ENCODE measurements at places on chromosomes 5 and 9.

GRCh38 chr5:135508496-135509005 lies 27.2 kb downstream of the NEUROG1 start:
- DNase-seq: no peak

DNA sequence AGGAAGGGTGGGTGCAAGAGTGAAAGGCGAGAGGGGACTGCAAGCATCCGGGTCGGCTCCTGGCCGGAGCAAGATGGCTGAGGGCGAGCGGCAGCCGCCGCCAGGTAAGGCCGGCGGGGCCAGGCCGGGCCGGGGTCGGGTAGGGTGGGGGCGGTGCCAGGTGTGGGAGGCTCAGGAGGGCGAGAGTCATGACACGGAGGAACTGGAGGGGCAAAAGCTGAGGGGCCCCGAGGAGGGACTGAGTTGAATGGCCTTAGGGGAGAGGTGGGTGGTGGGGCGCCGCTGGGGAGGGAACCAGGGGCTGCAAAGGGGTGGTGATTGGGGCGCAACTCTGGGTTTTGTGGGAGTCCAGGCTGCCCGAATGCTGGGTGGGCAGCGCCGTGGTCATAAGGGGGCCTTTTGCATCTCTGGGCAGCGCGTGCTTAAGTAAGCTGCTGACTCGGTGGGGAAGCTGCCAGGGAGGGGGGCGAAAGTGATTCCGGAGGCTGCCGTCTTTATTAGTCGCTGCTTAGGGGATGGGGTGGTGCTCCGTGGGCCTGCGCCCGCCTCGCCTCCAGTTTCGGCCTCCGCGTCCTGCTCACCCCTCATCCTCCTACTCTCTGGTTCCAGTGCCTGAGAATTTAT lies 425 bp downstream of the PTPA start:
- no peak for DNase-seq

DNA sequence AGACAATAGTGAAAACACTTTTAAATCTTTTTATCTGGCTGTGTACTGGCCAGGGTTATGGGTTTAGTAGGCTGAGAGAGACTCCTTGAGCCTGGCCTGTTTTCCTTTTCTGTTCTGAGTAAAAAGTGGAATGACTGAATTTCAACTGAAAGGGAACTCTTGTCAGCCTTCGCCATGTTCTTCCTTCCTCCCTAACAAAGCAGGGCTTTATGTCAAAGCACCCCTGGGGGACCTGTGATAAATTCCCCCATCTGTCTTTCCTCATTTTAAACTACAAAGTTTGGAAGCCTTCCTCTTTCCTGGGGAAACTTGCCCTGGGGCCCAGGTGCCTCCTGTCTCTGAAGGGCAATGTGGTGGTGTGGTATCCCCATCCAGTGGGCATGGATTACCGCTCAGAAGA lies 29.7 kb downstream of the LARP1 start:
- DNase-seq: no peak

DNA sequence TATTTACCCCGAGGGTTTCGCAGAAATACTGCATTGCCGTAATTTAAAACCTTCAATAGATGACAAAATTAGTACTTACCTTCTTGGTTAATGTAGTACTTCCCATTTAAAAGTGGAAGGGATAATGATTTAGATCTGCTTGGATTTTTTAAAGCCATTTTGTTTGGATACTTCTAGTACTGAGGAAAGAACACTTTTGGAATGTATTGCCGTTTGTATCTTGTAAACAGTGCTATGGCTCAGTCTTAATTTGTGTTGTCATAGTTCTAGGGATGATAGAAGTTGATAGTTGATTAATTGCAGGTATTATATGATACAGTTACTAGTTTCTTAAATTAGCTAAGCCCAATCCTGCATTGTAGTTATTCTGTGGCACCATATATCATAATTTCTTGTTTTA lies 33.1 kb downstream of the TNPO1 start:
- DNase-seq: no peak

DNA sequence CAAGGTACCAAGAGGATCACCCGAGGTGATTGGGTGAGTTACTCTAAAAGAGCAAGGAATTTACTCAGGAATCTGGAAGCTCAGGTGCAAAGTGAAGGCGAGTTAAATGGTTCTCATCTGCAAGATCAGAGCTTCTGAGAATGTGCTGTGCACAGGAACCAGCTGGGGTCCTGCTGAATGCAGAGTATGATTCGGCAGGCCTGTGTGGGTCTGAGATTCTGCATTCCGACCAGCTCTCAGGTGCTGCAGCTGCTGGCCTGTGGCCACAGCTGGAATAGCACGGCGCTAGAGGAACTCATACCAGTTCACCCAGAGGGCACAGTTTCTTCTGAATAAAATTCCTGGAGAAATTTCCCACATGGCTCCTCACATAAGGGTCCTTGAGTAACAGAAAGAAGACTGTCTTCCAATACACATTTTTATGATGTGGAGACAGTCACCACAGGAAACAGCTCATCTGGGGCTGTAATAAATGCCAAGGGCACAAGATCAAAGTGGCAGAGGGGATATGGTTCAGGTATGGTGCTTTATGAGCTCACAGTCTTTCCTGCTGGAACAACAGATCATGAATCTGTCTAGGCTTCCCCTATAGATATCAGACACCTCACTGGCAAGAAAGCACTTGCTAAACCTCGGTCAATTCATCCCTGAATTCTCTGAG lies 83.9 kb downstream of the PTPN3 start:
- no peak for DNase-seq

- DNase-seq: no peak
These were observed 61.7 kb downstream of the HMCN2 start for GRCh38 chr9:130327070-130327780.

GRCh38 chr5:78758169-78758839 lies 109.7 kb upstream of the LHFPL2 start:
- no peak for DNase-seq

DNA sequence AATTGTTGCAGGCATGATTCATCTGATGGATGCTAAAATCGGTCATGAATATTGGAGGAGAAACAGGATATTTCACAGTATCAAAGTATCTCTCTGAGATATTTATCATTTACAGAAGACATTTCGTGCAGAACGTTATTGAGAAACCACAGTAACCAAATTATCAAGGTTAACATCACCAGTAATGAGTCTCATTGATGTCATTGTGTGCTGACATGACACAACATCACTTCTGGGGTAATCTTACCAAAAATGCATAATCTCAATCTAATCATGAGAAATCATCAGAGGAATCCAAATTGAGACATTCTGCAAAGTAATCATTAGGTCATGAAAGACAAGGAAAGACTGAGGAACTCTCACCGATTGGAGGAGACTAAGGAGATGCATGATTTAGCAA lies 42.7 kb downstream of the C5orf22 start:
- no peak for DNase-seq

- DNase-seq: no peak
These were observed 1785.1 kb downstream of the MAT2B start for GRCh38 chr5:165290535-165290934.

DNA sequence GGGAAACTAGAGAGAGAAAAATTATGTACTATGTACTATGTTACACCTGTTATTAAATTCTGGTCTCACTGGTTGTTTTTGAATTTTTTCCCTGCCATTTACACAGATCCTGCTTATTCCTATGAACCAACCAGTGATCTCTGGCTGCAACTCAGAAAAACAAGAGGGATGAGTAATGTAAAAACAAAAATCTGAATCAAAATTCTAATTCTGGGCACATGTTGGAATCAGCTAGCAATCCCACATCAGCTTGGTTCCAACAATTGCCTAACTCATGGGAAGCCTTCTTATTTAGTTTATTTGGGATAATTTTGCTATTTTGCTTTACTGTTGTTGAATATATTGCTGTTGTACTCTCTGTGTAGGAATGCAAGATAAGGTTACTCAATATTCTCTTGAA lies 78.3 kb downstream of the PLK2 start:
- DNase-seq: no peak

DNA sequence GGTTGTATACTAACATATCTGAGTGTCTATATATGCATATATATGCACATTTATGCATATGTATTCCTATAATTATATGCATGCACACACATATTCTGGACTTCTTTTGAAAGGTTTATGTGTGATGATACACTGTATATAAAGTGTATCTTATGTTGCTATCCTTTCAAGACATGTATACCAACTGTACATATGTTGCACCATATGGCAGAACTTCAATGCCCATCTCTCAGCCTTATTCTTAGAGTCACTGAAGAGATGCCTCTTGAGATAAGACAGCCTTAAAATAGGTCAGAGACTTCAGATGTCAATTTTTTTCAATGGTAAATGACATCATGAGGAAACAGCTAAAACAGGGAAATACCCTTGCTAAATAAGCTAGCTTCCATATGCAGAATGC lies 461.4 kb downstream of the SPATA31D1 start:
- no peak for DNase-seq

GRCh38 chr5:154642499-154643245 lies 112.5 kb upstream of the LARP1 start:
- DNase-seq: no peak

DNA sequence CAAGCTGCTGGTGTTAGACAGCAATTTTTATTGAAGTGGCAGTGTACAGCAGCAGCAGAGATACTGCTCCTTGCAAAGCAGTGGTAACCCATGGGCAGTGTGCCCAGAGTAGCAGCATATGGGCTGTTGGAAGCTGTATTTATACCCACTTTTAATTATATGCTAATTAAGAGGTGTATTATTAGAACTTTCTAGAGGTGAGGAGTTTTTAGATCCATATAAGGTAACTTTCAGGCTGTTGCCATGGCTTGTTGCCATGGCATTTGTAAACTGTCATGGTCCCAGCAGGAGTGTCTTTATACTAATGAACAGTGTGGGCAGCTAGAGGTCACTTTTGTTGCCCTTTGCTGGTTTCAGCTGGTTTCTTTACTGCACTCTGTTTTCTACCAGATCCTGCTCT lies 3.7 kb upstream of the PJA2 start:
- DNase-seq: no peak

GRCh38 chr5:165029099-165029870 lies 1523.9 kb downstream of the MAT2B start:
- no peak for DNase-seq

DNA sequence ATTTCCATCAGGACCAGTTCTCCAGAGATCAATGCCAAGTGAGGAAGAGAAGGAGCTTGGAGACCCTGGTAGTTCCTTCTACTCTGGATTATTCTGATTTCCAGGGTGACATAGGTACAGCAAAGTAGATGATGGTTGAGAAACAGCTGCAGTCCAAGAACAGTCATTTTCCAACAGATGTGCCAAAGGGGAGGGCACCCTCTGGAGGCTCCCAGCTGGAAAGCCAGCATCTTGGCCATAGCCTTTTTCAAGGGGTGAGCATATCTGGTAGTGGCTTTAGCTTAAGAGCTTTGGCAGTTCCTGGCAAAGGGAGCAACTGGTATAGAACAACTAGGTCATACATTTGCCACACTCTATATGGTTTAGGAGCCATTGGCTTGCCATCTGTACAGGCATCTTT lies 492.7 kb downstream of the RASEF start:
- no peak for DNase-seq

DNA sequence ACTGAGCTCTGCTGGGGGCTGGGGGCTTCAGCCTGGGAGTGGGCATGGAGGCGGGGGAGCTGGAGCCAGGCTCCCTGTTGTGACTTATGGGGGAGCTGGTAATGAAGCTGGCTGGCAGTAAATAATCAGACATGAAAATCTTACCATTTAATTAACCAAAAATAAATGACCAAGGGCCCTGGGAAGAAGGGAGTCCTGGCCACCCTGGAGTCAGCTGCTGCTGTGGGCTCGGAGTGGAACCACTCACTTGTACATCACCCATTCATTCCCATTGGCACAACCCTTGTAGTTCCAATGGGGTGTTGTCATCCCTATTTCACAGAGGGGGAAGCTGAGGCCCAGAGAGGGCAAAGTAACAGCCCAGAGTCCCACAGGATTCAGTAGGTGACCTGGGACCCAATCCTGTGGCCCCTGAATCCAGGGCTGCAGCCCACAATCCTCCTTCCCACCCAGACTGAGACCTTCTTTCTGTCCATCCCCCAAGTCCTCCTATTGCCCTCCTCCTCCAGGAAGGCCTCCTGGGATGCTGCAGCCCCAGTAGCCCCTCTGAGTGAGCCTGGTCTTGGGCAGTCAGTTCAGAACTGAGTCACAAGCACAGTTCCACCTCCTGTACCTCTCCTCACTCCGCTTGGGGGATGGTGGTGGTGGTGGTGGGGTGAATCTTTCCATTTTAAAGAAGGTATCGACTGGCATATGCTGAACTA lies 259.4 kb upstream of the MVB12B start:
- DNase-seq: no peak

DNA sequence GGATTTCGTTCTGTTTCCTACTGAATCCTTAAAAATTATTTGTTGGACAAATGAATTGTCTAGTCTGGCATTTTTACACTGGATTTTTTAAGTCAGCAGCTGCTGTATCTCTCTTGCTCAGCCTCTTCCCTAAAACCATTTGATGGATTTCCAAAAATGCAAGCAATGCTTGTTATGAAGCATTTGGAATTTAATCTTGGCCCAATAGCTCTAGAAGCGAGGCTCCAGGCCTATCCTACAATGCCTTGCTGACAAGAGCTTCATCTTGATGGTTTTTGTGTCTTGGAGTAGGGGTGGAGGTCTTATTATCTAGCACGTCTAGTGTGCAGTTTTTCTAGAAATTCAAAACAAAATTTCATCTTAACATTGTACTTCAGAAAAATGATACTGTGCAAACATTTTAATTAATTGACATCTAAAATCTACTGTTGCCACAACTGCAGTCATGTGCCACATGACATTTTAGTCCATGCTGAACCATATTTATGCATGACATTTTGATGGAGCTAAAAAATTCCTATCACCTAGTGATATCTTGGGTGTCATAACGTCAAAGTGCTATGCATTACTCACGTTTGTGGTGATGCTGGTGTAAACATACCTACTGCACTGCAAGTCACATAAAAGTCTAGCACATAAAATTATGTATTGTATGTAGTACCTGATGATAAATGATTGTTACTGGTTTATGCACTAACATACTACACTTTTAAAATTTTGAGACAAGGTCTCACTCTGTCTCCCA lies 5.9 kb upstream of the RAD23B start:
- DNase-seq: no peak

DNA sequence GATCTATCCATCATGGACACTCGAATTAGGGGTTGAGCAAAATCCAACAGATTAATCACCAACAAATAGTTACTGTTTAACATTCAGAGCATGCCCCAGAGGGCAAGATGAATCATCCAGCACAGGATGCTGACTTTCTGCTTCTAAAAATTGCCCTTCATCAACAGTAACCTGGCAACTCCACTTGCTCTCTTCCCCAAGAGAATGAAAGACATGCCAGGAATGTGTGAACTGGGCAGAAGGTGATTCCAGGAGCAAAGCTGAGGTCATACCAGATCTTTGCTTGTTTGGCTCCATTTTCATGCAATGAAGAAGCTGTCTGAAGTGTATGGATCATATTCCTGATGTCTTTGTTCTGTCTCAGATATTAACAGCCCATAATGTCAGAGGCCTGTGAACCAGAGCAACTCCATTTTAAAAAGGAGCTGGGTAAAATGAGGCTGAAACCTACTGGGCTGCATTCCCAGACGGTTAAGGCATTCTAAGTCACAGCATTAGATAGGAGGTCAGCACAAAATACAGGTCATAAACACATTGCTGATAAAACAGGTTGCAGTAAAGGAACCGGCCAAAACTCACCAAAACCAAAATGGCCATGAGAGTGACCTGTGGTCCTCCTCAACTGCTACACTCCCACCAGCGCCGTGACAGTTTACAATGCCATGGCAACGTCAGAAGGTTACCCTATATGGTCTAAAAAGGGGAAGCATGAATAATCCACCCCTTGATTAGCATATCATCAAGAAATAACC lies 2.5 kb upstream of the ZNF367 start:
- DNase-seq: no peak

Measured in neural crest cell (in vitro differentiated cells).